ENCODE measurements at places on chromosomes 12 and 14. TPM values are rescaled to one million over a fixed set of nuclear protein-coding genes. Genes with fewer than 3 reads are reported as not detected.

- no peak for DNase-seq
Observed at GRCh38 chr12:85329913-85330312, 49.9 kb downstream of the ALX1 start.

DNA sequence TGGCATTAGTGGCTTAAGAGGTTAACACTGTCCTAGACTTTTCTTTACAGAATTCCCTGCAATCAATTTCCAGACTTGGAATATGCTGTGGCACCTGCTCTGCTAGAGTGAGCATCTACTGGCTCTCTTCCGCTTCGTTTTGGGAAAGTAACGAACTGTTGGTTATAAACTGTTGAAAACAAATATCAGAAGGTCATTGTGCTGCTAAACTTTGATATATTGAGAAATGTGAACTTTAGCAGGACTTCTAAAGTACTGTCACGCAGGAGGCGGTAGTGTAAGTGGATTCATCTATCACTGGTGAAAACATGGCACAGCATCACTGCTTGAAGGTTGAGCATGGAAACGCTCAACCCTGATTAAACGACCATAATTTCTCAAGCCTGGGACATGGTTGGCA lies 348.9 kb downstream of the FLRT2 start:
- DNase-seq = no peak

- DNase-seq = no peak
Observed at GRCh38 chr12:12467688-12468261, 94.9 kb downstream of the DUSP16 start.

DNA sequence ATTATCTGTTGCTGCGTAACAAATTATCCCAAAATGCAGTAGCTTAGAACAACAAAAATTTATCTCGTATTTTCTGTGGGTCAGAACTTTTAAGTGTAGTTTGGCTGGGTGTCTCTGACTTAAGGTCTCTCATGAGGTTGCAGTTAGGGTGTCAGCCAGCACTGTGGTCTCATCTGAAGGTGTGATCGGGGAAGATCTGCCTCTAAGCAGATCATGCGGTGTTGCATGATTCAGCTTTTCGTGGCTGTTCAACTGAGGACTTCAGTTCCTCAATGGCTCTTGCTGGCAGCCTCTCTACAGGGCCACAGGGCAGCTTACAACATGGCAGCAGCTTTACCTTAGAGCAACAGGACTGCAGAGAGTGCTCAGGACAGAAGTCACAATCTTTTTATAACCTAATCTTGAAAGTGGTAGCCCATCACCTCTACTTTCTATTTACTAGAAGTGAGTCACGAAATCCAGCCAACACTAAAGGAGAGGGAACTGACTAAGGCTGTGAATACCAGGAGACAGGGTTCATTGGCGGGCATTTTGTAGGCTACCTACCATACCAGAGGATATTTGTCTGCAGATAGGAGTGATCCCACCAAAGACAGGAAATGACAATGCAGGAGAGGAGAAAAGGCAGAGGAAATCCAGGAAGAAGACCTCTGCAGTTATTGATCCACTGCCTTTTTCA lies 1.8 kb upstream of the TMPRSS12 start:
- DNase-seq = no peak

DNA sequence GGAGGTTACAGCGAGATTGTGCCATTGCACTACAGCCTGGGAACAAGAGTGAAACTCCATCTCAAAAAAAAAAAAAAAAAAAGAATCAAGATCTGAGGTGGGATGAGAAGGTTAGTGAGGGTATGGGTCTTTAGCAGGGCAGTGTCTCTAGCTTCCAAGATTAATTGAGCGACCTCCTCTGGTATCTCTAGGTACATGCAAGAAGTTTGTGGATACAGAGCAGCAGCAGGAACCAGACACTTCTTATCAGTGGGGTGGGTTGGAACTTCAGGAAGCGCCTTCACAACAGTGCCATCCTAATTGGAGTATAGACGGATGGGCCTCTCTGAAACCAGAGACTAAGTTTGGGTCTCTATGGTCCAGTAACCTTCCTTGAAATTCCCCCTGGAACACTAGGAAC lies 51.9 kb upstream of the CISTR start:
- no peak for DNase-seq

DNA sequence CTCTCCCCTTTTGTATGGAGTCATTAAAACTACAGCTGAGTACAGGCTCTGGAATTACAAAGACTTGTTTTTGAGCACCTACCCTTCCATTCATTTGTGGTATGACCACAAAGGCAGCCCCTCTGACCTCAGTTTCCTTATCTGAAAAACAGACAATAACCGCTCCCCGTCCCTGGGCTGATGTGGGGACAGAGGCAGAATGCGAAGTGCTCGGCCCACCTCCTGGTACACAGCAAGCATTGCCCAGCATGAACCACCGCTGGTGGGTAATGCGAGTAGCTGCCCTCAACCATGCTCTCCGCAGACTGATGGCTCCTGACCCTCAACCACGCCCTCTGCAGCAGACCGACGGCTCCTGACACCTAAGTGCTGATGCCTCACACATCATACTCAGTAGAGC lies 22.4 kb downstream of the P2RX2 start:
- DNase-seq = no peak

- no peak for DNase-seq
Observed at GRCh38 chr12:81859521-81859920, 100.4 kb upstream of the PPFIA2 start.

Gene NRL
- 1.8 TPM for total RNA-seq

- DNase-seq = no peak
Observed at GRCh38 chr14:82999802-83000201, 1466.1 kb upstream of the SEL1L start.

Gene INHBC
- total RNA-seq = not detected

Gene TDRD9
- total RNA-seq = 0.16 TPM

- no peak for DNase-seq
Observed at GRCh38 chr12:117098024-117098360, 1.2 kb downstream of the TESC start.

Gene KCNA5
- total RNA-seq = not detected

DNA sequence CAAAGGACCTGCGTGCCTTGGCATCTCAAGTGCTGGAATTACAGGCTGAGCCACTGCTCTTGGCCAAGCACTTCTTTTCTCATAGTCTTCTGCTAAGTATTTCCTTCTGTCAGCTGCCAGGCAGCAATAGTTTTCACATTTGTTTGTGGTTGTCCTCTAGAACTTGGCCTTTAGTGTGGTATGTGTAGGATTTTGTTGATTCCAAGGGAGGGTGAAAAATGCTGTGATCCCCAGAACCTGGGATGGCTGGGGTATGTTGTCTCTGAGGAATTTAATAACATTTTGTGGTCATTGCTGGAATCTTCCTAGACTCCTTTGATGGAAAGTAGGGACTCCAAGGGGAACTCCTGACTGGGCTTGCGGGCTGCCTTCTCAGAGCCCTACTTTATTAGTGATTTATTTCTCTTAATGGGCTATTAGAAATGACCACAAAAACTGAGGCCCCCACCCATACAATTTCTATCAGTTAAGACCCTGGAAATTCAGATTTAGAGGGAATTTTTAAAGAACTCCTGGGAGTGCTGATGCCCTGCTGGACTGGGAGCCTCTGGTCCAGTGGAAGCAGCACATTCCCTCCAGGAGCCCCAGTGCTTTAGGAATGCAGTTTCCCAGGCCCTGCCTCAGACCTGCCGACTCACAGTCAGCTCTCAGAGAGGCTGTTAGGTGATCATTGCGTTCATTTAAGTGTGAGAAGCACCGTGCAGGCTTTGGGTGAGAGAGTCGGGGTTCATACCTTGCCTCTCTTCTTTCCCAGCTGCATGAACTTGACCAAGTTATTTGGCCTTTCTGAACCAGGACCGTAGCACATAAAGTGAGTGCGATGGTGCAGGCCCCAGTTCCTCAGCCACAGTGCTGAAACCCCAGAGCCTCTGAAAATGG lies 22.7 kb downstream of the TRAF3 start:
- no peak for DNase-seq

DNA sequence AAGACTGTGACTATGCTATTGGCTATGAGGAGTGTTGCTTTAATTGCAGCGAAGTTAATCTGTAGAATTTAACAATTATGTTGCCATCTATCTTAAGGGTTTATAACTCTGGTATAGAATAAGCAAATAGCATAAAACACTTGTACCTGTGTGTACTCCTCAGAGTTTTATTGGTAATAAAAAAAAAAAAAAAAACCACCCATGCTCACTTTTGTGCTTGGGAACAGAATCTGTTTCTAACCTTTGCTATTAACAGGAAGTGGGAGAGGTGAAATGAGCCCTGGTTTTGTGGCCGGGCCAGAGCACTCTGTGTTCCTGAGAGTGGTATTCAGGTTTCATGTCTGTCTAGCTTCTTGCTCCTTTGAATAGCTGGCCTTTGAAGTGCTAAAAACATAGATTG lies 53.1 kb downstream of the PDE3A start:
- DNase-seq = no peak

GRCh38 chr14:38286452-38286851 lies 30.6 kb upstream of the CLEC14A start:
- DNase-seq = no peak

Gene IL25
- total RNA-seq = not detected

- DNase-seq = peak; percentile 47
Observed at GRCh38 chr12:7959701-7960121, 23.7 kb upstream of the SLC2A3 start.

- DNase-seq = no peak
Observed at GRCh38 chr12:69689638-69690037, 9.5 kb downstream of the BEST3 start.

Gene AKAP6
- total RNA-seq = 2.1 TPM

Gene RNU4-1
- total RNA-seq = 829 TPM

Gene AQP2
- total RNA-seq = not detected

GRCh38 chr12:53234271-53234914 lies 2.4 kb upstream of the RARG start:
- DNase-seq = no peak

Gene VWF
- total RNA-seq = 0.24 TPM

DNA sequence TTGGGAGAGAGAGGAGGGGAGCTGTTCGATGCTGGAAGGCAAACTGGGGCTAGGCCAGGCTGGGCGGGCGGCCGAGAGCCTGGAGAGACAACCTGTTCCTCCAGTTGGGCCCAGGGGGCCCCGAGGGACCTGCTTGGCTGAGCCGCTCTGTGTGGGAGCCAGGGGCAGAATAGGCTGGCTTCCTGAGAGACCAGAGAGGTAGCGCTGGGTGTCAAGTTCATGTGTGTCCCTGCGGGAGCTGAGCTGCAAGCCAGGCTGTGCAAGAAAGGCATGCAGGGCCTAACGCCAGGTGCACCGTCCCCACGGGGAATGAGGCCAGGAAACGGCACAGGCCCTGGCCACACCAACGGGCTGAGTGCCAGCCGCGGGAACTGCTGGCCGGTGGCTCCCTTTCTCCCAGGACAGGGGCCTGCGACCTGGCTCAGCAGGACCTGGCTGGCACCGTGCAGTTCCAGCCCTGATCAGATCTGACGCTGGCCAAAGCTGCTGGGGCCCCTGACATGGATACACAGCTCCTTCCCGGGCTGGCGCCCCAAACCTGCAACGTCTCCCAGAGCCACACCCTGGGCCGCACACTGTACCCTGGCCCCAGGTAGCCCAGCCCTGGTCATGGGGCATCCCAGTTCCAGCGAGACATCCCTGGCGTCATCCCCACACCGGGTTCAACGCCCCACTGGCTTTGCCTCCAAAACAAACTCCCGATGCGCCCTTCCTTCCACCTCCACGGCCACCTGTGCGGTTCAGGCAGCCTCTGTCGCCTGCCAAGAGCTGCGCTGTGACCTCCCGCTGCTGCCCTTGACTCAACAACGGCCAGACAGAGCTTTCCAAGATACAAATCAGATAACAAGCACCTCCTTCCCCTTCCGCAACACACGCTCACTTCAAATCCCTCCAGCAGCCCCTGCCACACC lies 65.0 kb downstream of the RFLNA start:
- no peak for DNase-seq
